Choroid plexus epithelial cell (primary cell): ENCODE measurements at places on chromosomes 1 and 21.

DNA sequence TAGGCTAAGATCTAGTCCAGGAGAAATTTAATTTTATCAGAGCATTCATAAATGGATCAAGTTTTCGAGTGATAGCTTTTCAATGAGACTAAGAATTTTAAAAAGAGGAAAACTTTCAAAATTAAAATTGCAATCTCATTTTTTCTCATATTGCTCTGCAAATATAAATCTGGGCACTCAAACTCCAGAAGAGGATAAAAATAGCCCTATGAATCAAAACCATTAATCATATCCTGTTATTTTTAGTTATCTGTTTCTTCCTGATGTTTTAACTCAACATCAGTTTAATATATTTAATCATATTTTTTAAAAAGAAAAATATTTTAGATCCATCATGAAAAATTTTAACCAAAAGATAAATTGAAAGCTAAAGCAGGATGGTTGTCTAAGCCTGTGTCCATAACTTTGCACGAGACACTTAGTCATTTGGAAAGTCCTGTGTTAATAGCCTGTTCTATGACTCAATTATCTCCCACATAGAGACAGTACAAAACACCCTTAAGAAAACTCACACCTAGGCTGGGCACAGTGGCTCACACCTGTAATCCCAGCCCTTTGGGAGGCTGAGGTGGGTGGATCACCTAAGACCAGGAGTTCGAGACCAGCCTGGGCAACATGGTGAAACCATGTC is 17.1 kb upstream of the PRRC2C start:
- peak; percentile 61 for DNase-seq

DNA sequence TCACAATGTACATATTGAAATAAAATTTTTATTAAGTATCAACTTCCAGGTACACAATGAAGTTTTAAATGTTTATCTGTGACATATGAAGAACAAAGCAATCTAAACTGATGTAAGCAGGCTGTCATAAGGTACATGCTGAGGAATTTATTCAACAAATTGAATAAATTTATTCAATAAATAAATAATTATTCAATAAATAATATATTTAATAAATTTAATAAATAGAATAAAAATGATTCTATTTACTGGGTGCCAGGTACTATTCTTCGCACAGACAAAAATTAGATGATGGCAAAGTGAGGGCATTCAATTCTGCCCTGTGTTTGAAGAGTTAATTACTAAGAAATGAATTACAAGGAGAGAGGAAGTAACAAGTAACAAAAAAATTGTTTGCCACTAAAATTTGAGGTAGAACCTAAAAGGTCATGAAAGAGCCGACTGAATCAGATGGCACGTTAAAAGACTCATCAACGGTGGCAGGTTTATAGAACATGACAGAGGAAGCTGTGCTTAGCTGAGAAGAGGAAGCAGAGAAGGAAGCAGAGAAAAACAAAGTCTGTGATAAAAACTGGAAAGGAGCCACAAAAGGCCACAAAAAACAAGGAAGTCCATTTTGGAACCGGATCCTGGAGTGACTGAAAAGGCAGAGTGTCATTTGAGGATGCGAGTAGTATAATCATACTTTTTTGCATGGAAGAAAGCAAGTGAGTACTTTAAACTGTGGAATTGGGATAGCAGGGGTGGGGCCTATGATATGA is 2.2 kb upstream of the USP24 start:
- no peak for DNase-seq

- no peak for DNase-seq
Observed at GRCh38 chr1:82621076-82621475, 820.3 kb downstream of the ADGRL2 start.

GRCh38 chr1:226981838-226982237 is 41.7 kb downstream of the COQ8A start:
- DNase-seq: no peak

GRCh38 chr1:33349081-33349759 is 28.3 kb upstream of the A3GALT2 start:
- DNase-seq: peak; percentile 62

DNA sequence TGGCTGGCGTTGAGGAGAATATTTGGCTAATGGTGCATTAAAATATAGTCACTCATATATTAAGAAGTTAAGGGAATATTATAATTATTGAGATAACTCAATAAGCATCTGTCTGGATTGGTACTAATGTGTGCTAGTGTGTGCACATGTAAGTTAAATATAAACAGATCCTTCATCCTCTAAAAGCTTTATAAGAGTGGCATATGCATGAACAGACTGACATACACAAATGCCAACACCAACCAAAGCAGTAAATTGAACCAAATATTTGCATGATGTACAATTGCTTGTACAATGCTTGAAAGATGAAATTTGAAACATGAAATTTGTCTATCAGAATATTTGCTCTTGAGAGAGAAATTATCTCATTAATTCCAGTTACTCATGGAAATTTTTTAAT is 344.9 kb downstream of the ADGRL2 start:
- no peak for DNase-seq

DNA sequence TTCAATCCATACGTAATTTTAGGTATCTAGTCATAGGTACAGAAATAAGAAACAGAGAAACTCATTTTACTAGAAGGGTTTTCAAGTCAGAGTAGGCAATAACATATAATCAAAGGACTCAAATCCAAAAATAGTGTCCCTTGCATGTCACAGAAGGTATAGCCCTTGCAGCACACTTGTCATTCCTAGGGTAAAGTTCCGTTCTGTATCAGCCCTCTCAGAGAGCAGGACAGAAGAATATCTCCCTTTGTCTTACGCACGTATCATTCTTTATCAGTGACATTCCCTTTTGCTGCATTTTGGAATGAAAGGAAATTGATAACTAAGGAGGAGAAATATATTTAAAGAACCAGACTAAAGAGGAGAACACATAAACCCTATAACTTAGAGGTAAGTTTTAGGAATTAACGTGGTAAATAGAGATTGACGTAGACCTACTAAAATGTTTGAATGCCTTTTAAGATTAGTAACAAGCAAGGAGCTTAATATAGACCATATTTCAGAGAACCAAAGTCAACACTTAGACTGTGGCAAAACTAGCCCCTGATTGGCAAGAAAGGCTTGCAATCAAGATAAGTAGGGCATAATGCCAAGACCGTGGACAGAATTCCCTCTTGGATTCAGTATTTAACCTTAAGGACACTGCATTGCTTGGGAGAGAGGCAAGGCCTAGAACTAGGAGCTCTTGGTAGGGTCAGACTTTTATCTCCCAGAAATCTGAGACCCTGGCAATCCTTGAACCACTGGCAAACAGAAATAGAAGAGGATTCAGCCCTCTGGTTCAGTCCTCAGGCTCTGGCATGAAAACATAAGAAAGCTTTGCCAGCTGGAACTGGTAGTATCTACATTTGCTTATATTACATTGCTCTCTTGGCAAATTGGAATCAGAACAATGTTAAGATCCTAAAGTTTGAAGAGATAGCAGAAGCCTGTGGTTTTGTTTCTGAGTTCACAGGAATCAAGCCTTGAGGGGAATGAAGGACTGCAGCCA is 232.1 kb downstream of the ASTN1 start:
- DNase-seq: no peak

DNA sequence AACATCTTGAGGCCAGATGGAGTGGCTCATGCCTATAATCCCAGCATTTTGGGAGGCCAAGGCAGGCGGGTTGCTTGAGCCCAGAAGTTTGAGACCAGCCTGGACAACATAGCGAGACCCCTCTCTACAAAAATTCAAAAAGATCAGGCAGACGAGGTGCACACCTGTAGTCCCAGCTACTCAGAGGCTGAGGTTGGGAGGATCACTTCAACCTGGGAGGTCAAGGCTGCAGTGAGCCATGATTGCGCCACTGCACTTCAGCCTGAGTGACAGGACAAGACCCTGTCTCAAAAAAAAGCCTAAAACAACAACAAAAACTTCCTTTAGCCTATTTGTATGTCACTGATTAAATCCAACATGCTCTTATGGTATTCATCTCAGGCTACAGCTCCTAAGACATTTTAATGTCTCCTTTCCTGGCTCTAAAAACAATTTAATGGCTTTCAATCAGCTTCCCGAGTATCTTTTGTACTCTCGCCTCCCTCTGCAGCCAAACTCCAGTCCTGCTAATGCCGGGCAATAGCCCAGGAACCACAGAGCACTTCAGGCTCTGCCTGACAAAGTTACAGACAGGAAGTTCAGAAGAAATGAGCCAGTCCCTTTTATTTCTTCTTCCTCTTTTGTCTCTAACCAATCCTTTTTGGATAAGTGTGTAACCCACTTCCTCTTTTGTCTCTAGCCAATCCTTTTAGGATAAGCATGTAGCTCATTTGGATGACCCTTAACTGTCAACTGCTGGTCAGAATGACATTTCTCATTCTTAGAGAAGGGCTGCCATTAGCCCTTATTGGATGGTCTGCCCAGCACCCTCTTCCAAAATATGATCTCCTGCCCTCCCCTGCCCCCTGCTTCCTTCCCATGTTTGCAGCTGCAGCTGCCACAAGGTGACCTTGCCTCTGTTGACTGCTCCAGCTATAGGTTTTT is 6.6 kb upstream of the DOP1B start:
- DNase-seq: peak; percentile 65

GRCh38 chr1:27571439-27572018 is 32.4 kb downstream of the AHDC1 start:
- DNase-seq: no peak

DNA sequence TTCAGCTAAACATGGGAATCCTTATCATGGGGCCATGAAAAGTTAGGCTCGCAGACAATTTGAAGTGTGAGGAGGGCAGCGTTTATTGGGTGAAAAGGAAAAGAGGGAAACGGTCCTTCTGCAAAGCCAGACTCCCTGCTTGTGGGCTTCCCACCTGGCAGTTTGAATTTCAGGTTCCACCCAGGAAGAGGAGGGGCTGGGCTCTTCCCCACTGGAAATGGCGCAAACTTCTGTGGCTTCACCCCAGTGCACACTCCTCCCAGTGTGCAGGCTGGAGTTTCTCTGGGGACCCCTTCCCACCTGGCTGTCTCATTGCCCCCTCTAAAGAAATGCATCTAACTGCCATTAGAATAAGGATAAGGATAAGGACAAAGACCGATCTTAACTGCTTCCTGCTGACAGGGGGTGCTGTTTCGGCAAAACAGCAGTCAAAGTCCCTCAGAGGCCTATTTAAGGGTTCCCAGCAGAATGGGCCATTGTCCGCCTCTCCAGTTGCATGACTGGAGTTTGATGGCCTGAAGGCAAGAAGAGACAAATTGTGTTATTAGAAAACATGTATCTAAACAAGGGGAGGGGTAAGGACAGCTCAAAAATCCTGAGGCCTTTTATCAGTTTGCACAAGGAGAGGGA is 20.4 kb downstream of the AIM2 start:
- peak; percentile 18 for DNase-seq

DNA sequence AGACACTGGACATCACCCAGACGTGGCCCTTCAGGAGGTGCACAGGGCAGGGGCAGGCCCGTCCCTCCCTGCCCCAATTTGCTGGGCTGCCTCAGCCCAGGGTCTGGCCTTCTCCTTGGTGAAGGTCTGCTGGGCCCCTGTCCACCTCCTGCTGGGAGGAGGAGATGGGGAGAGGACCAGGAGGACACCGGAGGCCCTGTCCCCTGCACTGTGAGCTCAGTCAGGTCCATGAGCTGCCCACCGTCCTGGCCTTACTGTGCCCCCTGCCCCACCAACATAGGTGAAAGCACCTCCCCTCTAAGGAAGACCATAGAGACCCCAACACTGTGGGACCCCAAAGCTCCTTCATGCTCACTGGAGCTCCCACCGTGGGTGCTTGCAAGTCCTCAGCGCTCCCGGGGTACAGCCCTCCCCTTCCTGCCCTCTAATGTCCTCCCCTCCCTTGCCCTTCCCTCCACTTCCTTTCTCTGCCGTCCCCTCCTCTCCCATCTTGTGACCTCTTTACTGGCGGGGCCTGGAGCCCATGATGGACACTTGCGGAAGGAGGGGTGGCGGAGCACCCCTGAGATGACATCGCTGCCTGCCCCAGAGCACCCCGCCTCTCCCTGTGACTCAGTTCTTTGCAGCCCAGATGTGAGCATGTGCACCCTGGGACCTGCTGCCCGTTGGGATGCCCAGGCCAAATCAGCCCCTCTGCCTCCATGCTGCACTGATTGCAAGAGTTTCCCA is 4.6 kb downstream of the LRRC3 start:
- DNase-seq: no peak

DNA sequence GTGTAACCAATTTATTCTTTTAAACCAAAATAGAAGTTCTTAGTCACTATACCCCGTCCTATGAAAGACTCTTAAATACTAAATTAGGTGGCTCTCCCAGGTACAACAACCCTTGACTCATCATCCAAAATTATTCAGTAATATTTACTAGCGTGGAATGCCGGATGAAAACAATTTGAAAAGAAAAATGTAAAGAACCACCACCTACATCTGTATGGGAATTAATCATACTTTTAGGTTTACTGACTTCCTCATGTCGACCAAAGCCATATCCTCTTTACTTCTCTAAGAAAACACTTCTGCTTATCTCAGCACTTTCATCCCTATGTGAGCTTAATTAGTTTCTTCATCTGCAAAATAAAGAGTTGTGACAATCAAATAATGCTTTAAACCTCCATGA is 139.6 kb downstream of the AKT3 start:
- DNase-seq: no peak

GRCh38 chr1:233868461-233868860 is 36.0 kb upstream of the SLC35F3 start:
- no peak for DNase-seq

GRCh38 chr1:94105581-94105952 is 15.4 kb downstream of the ABCA4 start:
- DNase-seq: no peak

GRCh38 chr1:170012920-170013319 is 61.6 kb downstream of the KIFAP3 start:
- DNase-seq: no peak

DNA sequence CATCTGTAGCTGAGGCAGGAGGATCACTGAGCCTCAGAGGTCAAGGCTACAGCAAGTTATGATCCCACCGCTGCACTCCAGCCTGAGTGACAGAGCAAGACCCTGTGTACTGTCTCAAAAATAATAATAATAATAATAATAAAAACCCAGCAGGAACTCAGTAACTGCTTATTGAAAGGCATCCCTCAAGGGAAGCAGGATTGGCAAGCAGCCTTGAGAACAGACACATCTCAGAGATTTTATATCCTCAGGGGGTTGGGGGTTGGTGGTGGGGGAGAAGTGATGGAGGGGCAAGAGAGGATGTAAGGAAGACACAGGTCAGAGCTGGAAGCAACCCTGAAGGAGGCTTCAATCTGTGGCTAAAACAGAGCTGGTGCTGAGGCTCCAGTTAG is 29.6 kb downstream of the GNB1 start:
- DNase-seq: no peak

- peak; percentile 55 for DNase-seq
Observed at GRCh38 chr1:236083650-236084385, 18.9 kb upstream of the NID1 start.

DNA sequence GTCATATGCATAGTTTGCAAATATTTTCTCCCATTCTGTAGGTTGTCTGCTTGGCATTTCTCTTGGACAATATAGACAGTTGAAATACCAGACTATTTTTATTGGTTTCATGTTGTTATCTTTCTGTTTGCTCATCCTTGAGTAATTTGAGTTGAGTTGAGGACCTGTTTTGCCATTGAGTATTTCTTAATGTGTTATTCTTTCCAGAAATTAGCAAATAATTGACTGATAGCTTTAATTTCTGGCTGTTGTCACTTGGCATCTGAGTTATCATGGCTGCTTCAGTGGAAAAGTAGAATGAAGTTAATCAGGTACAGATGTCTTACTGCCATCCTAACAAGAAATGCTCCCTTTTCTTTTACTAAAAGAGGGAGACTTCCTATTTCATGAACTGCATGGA is 264.8 kb upstream of the DUSP10 start:
- DNase-seq: no peak

GRCh38 chr1:239537795-239538194 is 151.4 kb downstream of the CHRM3 start:
- no peak for DNase-seq

GRCh38 chr1:177091040-177091439 is 73.5 kb downstream of the ASTN1 start:
- DNase-seq: peak; percentile 9

GRCh38 chr21:42199868-42200463 is 19.0 kb upstream of the ABCG1 start:
- DNase-seq: peak; percentile 33
